ENCODE measurements at places on chromosomes 4 and X.

DNA sequence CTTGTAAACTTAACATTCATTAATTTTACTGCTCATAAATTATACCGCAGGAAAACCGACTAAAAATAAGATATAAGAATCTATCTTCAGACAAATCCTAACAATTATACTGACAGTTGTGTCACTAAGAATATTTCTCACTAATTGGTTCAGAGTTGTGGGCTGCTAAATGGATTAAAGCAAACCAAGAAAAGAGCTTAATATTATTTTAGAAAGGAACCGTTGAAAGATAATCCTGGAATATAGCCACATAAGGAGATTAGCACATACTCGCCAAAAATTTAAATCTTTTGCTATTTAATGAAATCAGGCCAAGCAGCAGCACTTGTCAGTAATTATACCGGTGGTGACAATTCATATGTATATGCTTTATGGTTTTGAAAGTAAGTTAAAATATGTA, 132.8 kb downstream of the SLIT2 start:
- no peak for DNase-seq

GRCh38 chrX:136204571-136204970, 46.6 kb downstream of the MAP7D3 start:
- DNase-seq: no peak

- no peak for DNase-seq
These were observed 205.0 kb upstream of the PDE5A start for GRCh38 chr4:119833611-119834010.

DNA sequence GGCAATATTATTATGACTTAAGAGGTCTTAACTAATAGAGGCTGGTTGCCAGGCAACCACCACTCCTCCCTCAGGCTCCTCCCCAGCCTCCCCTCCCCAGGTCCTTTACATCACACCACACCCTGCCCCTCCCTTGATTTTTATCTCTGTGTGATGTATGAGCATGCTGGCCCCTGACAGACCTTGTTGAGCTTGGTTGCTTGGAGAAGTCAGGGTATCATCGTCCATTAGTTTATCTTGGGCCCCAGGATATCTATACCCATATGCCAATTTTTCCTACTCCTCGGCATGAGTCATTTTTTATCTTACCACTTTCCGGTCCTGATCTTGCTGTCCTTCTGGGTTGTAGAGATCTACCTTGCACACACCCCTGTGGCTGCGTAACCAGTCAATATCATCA, 2.5 kb downstream of the AKAP4 start:
- DNase-seq: no peak

GRCh38 chrX:41067721-41068120, 17.5 kb upstream of the USP9X start:
- DNase-seq: no peak

- DNase-seq: no peak
These were observed 546.4 kb upstream of the HTR2C start for GRCh38 chrX:114037515-114037914.

GRCh38 chr4:37902212-37902611, 11.3 kb downstream of the TBC1D1 start:
- DNase-seq: no peak

DNA sequence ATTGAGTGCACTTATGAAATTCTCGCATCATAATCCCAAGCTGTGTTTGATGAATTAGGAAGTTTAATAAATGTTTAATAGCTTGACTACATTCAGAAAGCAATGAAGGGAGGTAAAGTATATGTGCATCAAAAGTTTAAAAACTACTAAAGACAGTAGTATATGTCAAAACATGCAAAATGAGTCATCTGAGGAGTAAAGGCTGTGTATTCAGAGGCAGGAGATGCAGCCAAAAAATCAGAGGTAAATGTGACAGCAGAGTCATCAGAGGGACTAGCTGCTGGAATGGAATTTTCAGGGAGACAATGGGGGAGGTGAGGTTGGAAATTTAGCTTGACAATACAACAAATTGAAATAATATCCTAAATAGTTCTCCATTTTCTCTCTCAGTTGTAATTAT, 127.0 kb upstream of the FUNDC1 start:
- DNase-seq: no peak

DNA sequence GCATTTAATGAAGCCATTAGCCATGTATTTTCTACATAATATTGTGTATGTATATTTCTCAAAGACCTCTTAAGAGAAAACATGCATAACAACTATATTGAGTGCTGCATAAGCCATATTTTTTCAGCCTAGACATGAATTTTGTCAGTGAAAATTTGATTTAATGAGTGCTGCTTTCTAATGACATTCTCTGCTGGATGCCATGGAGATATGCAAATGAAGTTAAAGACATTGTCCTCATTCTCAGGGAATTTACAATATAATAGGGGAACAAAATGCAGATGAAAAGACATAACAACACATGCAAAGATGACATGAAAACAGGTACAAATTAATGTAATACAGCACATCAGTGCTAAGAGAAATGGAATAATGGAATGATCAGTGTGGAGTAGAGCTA, 118.7 kb downstream of the ATOH1 start:
- no peak for DNase-seq

DNA sequence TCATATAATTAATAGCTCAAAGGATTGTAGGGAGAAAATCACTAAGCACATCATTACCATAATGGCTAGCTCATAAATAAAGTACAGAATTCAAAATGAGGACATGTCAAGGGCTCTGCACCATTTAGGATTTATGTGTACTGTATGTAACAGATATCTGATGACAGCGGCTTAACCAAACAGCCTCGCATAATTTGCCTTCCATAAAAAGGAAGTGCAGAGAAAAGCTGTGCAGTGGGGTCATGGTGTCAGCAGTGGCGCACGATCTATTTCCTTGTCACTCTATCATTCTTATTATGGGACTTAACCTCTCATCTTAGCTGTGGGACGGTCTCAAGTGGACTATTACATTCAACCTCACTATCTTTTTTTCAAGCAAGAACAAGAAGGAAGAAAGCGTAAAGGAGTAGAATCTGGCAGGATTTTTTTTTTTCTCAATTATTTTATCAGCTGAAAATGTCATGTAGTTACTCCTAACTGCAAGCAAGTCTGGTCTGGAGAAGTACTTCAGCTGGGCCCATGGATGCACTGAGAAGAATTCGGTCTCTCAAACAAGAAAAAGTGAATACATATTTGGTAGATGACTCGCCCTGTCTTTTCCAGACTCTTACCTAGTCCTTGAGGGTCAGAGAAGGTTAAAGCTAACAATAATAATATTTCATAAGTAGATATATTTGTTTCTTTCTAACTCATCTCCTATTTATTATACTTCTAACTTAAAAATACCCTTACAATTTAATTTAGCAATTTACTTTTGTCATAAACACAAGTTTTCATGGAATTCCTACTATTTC, 94.6 kb downstream of the COX18 start:
- DNase-seq: no peak

DNA sequence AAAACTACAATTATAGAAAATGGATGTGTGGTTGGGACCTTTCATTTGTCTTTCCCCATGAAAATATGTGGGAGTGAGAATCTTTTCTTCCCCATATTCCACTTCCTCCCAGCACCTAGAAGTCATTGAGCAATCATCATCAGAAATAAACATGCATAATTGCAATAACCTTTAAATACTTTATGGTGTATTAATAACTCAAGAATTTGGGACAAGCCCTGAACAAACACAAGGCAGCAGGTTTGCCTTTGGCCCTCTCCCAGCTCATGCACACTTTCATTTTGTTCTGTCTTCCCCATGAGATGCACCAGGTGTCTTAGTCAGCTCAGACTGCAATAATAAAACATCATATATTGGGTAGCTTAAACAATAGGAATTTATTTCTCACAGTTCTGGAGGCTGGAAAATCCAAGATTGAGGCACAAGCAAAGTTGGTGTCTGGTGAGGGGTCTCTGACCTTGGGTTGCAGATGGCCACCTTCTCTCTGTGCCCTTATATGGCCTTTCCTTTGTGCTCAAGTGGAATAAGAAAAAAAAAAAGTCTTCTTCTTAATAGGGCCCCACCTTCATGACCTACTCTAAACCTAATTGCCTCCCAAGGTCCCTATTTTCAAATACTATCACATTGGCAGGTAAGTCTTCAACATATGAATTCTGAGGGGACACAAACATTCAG, 34.7 kb upstream of the TMEM184C start:
- DNase-seq: no peak

- no peak for DNase-seq
These were observed 92.6 kb upstream of the TRPC3 start for GRCh38 chr4:122044501-122044900.

GRCh38 chrX:46803140-46803539, 33.7 kb upstream of the RP2 start:
- no peak for DNase-seq

GRCh38 chr4:89101256-89102161, 9.8 kb upstream of the TIGD2 start:
- DNase-seq: no peak

DNA sequence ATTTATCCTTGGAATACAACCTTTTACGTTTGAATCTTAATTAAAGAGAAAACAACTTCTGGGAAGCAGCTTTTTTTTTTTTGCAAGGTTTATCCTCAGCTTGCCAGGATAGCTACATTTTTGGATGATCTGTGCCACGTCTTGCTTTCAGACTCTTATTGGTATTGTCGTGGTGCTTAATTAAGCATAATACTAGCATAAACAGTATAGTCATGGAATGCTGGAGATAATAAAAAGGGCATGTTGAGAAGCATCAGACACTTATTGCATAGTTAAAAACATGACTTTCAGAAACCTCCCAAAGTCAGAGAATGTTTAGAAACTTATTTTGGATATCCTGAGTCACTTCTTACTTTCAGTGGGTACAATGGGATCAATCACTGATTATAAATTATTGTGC, 77.0 kb downstream of the PALLD start:
- no peak for DNase-seq

Measured in AG04449 (cell line).